ENCODE measurements at places on chromosomes 12 and 14.
A peak's percentile ranks its signal among the peaks of the same experiment; 100 is the strongest.

GRCh38 chr12:12714276-12715021 lies 2.7 kb upstream of the CDKN1B start:
- DNase-seq: peak; percentile 82

- no peak for DNase-seq
Measured at GRCh38 chr14:104885973-104886689, 21.1 kb downstream of the CEP170B start.

DNA sequence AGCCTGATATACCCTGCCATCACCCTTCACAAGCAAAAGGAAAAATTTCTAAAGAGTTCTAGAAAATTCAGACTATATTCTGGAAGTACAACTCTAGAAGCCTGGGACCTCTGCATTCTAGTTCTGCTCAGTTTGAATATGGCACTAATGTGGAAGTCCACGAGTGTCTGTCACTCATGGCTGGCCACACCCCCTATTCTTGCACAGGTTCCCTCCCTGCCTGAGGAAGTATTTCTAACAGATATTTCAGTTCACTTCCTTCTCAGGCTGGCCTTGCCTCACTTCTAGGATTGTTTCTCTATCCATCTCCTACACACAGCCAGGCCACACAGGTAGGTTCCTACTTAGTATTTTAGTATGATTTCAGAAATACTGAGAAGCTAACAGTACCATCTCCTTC lies 67.4 kb downstream of the PHLDA1 start:
- no peak for DNase-seq

GRCh38 chr12:39835517-39836489 lies 216.2 kb upstream of the ABCD2 start:
- no peak for DNase-seq
